ENCODE measurements at places on chromosomes 2 and 18.

GRCh38 chr2:225584796-225585195 is 185.3 kb downstream of the NYAP2 start:
- DNase-seq: no peak

- no peak for DNase-seq
Observed at GRCh38 chr2:181955010-181955409, 30.6 kb upstream of the PPP1R1C start.

- DNase-seq: no peak
Observed at GRCh38 chr18:48693625-48694262, 154.9 kb downstream of the CTIF start.

DNA sequence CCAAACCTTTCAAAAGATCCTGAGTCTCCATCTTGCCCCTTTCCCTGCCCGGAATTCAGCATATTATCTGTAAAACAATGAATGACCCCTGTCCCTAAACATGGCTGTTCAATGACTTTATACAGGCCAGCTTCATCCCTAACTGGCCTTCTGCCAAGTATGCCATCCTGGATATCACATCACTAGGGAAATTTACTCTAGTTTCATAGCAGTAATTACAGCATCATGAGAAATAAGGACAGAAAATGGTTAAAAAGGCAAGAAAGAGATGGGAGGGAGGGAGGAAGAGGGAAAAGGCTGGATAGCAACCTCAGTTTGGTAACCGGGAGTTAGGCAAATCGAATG is 4.4 kb downstream of the MBOAT2 start:
- DNase-seq: no peak

DNA sequence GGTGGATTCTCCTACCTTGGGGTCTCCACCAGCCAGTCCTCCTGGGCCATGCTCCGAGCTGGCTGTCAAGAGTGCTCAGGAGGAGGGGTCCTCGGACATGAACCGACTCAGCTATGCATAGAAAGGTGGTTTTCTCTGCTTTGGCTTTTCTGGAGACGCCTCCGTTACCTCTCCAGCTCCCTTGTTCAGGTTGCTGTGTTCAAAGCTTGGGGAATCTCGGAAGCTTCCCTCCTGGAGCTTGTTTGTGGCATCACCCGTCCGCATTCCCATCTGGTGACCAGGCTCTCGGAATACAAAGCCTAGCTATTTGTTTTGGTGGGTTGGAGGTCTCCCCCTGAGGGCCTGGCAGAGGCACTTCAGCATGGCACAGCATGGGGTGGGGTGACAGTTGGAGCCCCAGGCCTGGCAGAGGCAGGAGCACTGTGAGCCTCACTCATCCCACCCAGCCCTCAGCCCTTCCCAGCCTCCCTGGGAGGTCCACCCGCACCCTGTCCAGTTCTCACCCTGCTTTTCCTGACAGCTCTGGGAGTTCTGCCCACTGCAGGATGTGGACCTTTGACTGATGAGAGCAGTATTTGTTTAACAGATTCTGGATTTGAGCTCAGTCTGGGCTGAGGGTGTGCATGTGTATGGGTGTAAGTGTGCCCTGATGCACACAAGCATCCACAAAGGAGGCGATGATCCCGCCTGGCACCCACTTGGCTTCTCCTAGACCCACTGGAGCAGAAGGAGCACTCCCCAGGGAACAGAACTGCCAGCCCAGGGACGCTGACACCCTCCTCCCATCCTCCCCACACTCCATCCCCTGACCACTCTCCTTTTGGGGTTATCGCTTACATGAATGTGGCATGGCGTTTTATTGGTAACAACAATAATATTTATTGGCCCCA is 107.3 kb upstream of the HS6ST1 start:
- DNase-seq: no peak

DNA sequence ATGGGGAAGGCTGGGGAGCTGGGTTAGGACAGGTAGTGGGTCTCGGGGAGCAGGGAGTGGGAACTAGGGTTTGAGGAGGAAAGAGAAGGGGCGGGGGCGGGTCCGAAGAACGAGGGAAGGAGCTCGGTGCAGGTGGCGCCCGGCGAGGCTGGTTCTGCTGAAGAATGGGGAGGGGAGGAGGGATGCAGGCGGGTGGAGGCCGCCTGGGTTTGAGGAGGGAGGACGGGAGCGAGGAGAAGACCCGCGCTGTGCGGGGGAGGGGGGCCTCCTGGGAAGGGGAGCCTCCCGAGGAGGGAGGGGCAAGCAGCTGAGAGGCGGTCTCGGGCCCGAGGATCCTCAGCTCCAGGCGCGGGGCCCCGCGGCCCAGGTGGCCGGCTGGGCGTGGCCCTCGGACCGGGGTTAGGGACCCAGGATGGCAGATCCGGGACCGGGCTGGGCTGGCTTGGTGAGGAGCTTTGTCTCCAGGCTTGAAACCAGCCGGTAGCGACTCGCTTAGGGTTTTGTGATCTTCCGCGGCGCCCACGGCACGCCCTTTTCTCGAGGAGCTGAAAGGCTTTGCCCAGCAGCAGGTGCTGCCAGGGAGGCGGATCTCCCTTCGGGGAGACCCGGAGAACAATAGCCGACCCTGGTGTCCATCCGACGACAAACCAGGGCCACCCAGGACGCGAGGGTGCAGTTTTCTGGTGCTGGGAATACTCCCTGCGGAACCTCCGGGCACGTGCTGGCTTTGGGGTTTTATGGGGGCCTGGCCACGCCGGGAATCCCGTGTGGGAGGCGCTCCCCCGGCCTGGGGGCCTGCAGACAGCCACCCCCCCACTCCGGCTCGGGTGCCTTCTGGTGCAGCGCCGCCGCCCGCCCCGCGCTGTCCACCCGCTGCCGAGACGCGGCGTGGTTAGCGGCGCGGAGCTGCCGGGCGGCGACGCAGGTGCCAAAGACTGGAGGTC is 1.4 kb downstream of the DPYSL5 start:
- DNase-seq: no peak

- DNase-seq: no peak
Observed at GRCh38 chr2:143856978-143857377, 662.9 kb downstream of the ZEB2 start.

GRCh38 chr2:27118525-27119329 is at the start of gene CGREF1:
CGREF1 (minus strand) TSS chr2:27119128; CDS start chr2:27104366, 14,762 bp downstream.
- DNase-seq: no peak

DNA sequence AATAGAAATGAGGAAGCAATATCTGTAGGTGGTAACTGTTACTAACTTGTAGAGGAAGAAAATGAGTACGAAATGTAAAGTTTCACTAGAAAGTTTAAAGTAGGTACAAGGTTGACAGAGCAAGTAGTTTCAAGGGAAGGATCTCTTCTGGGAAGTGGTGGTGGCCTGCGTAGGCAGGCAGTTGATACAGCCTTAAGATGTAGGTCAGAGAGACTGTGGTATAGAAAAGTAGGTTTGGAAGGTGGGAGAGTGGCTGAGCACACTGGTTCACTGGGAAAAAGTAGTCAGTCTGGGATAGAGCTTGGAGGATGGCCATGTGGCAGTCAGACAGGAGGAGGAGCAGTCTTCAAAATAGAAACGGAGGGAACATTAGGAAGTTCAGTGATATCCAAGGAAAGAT is 23.5 kb downstream of the KDM3A start:
- no peak for DNase-seq

- no peak for DNase-seq
Observed at GRCh38 chr2:168552450-168552856, 96.4 kb downstream of the CERS6 start.

DNA sequence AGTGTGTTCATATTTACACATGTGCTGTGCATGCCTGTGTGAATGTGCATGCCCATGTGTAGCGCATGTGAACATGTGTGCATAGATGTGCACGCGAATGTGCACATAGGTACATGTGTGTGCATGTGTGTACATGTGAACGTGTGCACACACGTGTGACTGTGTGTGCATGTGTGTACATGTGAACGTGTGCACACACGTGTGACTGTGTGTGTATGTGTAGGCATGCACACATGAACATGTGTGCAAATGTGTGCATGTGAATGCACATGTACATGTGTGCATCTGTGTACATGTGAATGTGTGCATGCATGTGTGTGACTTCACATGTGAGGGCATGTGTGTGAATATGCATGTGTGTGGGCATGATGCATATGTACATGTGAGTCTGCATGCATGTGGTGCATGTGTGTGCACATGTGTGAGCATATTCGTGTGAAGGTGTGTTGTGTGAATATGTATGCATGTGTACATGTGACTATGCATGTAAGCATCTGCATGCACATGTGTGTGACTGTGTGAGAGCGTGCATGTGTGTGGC is 122.4 kb downstream of the PTGR3 start:
- DNase-seq: no peak

DNA sequence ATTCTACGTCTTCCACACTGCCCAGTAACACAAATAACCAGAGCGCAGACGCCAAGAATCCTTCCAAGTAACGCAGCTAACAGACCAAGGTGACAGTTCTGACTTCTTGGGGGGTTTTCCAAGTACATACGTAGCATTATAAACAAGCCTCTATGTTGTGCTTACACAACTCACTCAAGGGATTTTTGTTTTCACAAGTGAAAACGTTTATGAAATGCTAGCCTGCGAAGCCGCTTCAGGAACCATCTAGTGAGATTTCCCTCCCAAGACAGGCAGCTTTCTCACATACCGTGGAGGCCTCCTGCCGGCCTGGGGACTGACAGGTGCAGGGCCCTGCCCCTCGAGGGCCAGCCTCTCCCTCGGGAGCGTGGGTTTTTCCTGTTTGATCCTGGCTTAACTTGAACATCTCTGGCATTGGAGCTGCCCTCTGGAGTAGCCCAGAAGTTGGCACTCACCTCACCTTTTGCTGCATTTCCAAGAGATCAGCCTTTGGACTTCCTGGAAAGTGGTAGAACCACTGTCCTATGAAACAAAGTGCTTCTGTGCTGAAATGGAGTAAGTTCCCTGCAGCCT is 151.1 kb downstream of the MBP start:
- DNase-seq: no peak

DNA sequence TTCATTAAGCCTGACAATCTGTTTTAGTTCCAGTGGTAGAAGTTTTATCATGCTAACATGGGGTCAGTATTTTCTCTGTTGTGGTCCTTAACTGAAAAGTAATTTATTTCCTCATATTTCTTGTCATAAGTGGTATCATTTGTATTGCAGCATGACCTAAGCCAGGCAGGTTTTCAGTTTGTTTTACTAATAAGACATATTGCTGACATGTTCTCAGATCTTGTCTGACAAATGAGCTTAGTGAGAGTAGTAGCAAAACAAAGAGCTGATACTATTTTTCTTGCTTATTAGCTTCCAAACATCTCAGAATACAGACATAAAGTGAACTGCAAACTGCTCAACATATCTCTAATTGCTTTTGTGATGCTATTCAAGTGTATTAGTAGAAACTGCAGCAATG is 293.6 kb downstream of the DSEL start:
- no peak for DNase-seq

DNA sequence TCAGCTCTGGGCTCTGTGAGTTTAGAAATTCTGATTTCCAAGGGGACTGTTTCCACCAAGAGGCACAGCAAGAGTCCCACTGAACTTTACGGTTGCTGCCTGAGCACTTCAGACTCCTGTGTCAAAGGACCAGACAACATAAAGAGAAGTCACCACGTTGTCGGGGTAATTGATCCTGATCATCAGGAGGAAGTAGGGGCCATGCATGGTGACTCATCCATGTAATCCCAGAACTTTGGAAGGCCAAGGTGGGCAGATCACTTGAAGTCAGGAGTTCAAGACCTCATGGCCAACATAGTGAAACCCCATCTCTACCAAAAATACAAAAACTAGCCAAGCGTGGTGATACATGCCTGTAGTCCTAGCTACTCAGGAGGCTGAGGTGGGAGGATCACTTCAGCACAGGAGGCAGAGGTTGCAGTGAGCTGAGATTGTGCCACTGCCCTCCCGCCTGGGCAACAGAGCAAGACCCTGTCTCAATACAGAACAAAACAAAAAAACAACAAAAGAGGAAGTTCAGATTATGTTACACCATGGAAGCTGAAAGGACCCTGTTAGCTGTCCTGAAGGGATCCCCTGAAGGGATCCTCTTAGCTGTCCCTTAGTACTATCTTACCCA is 9.4 kb upstream of the ASXL2 start:
- DNase-seq: no peak

DNA sequence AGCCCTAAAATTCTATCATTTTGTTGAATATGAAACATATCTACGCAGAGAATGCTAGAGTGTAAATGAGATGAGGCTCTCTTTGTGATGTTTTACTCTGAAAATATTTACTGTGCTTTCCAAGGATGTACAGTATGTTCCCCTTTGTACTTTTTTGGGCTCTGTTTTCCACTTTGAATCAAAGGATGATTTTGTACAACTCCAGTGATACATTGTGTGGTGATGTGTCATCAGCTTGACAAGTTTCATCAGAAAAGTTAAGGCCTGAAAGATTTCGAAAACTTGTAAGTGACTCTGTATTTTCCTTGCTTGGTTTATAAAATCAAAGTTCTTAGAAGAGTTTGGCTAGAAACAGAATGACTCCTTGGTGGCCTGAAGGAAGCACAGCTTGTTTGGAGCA is 206.3 kb downstream of the LTBP1 start:
- no peak for DNase-seq

DNA sequence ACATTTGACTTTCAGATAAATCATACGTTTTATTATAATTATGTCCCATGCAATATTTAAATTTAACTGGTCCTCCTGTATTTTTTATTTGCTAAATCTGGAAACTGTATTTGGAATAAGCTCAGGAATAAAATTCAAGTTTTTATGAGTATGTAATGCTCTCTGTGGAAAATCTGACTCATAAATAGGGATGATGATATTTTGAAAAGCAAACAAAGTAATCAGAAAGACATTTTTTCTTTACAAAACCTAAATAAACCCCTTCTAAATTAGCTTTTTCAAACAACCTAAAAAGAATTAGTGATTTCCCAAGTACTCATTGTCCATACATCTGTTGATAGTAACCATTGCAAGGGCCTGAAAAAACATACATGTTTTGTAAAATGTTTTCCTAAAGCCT is 41.1 kb downstream of the ASB1 start:
- DNase-seq: no peak

- no peak for DNase-seq
Observed at GRCh38 chr18:50722311-50722710, 97.5 kb downstream of the MRO start.

- DNase-seq: no peak
Observed at GRCh38 chr2:133503323-133503722, 64.9 kb downstream of the NCKAP5 start.

- no peak for DNase-seq
Observed at GRCh38 chr2:126838716-126838985, 60.0 kb upstream of the TEX51 start.

DNA sequence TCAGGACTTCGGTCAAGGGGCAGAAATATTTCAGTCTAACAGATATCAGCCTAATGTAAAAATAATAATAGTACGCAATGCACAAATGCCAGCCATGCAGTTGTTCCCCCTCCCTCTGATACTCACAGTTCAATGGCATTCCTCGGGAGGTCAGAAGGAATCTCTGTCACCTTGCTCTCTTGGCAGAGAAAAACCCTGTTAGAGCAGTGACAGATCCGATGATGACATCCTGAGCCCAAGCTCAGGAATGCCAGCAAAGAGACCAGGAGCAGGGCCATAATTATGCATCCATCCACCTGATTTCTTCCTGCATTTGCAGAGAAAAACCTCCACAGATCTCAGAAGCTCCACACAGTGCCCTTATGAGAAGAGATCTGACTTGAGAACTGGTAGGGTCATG is at the start of gene FSHR:
Gene FSHR, minus strand, starts transcription at position 376 of the 400 bp plus-strand sequence. Its CDS starts 98 bp downstream, at position 278.
- DNase-seq: no peak

Measured in stimulated activated CD8-positive, alpha-beta memory T cell treated with anti-CD3 and anti-CD28 coated beads, Interleukin-4, amount 100 ng/mL, for 4 hours (primary cell).